ENCODE measurements at places on chromosomes 13 and 19.

- DNase-seq = no peak
Observed at GRCh38 chr19:1265615-1266128, 3.5 kb upstream of the CIRBP start.

- no peak for DNase-seq
Observed at GRCh38 chr19:996051-996838, 4.0 kb upstream of the GRIN3B start.

GRCh38 chr19:15101479-15102082 lies 5.6 kb upstream of the SYDE1 start:
- no peak for DNase-seq

DNA sequence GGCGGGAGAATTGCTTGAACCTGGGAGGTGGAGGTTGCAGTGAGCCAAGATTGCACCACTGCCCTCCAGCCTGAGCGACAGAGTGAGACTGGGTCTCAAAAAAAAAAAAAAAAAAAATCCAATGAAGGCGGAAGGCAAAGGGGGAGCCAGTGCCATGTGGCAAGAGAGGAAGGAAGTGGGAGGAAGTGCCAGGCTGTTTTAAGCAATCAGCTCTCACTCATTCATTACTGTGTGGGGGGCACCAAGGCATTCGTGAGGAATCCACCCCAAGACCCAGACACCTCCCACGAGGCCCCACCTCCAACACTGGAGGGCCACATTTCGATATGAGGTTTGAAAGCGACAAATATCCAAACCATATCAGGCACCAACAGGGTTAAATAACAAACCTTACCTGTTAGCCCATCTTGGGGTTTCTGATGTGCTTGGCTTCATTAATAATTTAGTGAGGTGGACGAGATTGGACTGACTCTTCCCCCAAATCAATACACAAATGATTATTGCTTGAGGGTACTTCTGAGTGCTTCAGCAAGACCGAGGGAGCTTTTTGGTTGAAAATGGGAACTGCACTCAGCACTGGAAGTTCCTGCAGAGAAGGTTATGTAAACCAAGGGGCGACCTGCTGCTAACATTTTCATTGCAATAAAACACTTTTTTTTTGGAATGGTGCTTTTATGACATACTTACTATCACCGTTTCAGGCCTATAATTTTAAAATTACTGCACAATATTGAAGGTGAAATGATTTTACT lies 7.5 kb upstream of the LRP3 start:
- no peak for DNase-seq

GRCh38 chr19:48659768-48660167 lies 13.0 kb downstream of the NTN5 start:
- DNase-seq = no peak

GRCh38 chr13:113365583-113365970 lies 1.6 kb upstream of the GRTP1 start:
- no peak for DNase-seq

DNA sequence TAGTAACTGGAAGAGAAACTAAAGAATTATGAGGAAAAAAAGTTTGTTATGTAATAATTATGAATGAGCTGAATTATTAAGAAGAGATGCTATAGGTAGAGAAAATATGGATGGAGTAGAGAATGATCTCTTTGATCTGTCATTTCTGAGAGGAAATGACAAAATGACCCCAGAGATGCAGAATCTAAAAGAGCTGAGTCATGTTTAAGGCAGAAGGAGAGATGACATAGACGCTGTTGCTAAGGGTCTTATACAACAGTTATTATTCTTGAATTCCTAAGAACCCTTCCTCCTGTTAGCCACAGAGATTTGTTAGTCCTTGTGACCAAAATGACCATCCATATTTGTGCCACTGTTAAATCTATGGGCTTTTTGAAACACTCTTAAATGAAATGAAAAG lies 58.3 kb upstream of the FREM2 start:
- DNase-seq = no peak

Measured in NK-92 treated with Interleukin-12 subunit alpha and Interleukin-12 subunit beta, amount 100 ng/mL, for 24 hours (cell line).